Activated T-cell treated with anti-CD3 and anti-CD28 coated beads for 24 hours (primary cell): ENCODE measurements at places on chromosomes 3 and 15.

DNA sequence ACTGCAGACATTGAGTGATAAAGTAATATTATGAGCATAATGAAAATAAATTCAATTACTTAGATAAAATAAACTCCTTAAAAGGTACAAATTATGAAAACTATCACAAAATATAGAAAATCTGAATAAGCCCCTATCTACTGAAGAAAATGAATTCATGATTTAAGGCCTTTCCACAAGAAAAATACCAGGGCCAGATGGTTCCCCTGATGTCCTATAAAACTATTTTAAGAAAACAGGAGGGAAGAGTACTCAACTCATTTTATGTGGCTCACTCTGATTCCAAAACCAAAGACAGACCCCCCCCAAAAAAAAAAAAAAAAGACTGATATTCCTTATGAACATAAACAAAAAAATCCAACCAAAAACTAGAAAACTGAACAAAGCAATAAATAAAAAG, 59.9 kb downstream of the ADAM10 start:
- no peak for DNase-seq

DNA sequence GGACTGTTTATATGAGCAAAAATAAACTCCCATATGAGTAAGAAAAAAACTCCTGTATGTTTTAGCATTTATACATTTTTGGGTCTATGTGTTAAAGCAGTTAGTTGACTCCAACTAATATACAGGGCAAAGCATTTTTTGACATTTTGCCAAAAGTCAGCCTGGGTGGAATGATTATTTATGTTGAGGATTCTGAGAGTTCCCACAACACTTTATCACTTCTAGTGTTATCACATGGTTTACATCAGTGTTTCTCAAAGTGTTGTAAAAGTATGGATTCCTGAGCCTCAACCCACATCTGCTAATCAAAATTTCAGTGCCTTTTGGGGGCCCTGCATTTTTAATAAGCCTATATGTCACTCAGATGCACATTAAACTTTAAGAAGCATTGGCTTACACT, 337.3 kb upstream of the WNT5A start:
- no peak for DNase-seq

- DNase-seq, result no peak
Measured at GRCh38 chr3:121542924-121543323, 2.9 kb downstream of the POLQ start.

DNA sequence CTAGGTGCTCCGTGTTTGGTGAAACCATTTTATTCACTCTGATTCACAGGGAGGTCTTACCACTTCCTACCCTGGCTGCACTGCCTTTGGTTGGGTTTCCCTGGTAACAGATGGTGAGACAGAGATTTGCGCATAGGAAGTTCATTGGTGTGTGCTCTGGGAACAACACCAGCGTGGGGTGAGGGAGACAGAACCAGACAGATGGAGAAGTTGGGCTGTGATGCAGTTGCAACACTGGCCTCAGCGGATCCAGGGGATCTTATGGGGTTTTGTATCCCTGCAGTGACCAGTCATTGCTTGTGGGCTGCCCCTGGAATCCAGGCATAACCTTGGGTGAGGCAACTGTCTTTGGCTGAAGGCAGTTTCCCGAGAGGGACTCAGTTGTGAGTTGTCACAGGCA, 12.5 kb upstream of the IL16 start:
- DNase-seq, result no peak

GRCh38 chr15:51186181-51186705, 91.5 kb upstream of the TNFAIP8L3 start:
- DNase-seq, result no peak

DNA sequence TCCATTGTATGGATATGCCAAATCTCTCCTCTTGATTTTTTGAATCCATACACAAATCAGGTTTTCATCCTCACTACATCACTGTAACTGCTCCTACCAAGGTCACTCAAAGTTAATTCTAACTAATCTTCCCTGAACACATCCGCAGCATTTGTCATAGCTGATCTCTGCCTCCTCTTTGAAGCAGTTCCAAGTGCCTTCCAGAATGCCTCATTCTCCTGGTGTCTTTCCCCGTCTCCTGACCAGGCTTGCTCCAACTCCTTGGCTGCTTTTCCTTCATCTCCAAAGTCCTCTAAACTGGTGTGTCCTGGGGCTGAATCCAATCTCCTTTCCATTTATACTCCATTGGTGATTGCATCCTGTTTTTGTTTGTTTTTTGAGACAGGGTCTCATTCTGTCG, 26.8 kb downstream of the KLHDC8B start:
- DNase-seq, result no peak
